ENCODE measurements at places on chromosomes 3 and 15.

- no peak for DNase-seq
These were observed 28.2 kb downstream of the BDH1 start for GRCh38 chr3:197527569-197527968.

GRCh38 chr3:152742368-152743347, 92.3 kb upstream of the P2RY1 start:
- DNase-seq = no peak

DNA sequence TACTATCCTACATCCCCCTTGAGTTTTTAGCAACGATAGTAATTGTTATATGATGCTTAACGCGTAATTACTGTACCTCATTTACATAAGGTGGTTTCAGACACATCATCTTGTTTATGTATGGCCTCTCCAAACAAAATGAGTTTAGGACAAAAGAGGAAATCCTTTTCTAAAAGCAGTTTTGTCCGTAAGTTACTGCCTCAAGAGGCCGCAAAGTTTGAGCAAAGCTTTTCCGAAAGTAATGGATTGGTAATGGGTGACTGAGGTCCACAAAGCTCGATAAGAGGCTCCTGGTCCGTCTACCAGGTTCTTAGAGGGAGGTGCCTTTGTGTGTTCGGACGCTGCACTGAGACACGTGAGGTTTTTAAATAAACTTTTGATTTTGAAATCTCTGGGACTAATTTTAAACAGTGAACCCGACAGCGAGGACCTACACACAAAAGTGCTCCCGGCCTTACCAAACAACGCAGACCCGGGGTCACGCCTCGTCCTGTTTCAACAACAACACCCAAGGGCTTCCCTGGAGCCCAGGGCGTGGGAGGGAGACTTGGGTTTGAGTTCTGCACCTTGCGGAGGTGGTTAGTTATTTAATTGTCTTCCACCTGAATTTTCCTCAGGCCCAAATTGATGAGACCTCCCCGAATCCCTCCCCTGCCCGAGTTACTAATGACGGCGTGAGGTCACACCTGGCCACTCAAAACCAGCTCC, 456 bp upstream of the C15orf61 start:
- DNase-seq = no peak

GRCh38 chr3:149016242-149016641, 24.9 kb downstream of the GYG1 start:
- DNase-seq = no peak

GRCh38 chr3:13013151-13013561, 60.1 kb downstream of the IQSEC1 start:
- DNase-seq = no peak
